ENCODE measurements at places on chromosomes 12 and 14.
A peak's percentile ranks its signal among the peaks of the same experiment; 100 is the strongest.

- peak; percentile 64 for DNase-seq
Measured at GRCh38 chr12:125185740-125186470, 120.7 kb downstream of the AACS start.

GRCh38 chr12:4261655-4262054 is 11.9 kb upstream of the CCND2 start:
- DNase-seq: no peak

- no peak for DNase-seq
Measured at GRCh38 chr14:102418169-102418852, 55.6 kb downstream of the TECPR2 start.

- DNase-seq: no peak
Measured at GRCh38 chr14:95101736-95102679, 55.3 kb downstream of the DICER1 start.

GRCh38 chr12:31817120-31817519 is 88.3 kb upstream of the AMN1 start:
- DNase-seq: no peak

DNA sequence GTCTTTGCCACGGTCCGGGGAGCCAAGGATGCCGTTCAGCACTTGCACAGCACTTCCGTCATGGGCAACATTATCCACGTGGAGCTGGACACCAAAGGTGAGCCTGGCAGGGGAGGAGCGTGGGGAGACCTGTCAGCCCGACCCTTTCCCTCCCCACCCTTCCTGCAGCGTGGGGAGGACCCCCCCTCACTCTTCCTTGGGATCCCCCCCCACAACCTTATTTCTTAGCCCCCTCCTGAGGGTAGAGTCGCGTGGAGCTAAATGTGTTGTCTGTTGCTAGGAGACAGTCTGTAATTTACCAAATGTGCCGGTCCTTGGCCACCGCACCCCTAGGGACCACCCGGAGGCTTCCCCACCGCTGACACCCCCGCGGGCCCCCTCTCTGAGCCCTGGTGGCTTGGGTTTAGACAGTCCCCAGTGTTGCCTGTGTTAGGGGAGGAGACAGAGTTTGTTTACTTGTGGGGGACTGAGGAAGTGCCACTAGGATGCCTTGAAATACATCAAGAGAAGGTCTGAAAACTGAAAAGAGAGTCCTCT is 2.3 kb downstream of the SETD1B start:
- DNase-seq: no peak

DNA sequence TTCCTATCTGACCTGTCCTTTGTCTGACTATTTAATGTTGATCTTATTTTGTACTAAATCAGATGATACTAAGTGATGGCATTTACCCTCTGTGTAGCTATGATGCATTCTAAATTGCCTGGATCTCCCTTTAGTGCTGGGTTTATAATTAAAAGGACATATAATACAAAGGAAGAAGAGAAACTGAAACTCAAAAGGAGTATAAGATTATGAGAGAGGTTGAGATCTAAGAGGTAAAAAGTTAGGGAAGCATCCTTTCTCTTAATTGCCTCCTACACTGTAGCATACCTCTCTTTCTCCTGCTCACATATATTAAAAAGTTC is 86.9 kb upstream of the MON2 start:
- no peak for DNase-seq

- peak; percentile 61 for DNase-seq
Measured at GRCh38 chr12:32522331-32523221, 123.2 kb downstream of the FGD4 start.

- DNase-seq: no peak
Measured at GRCh38 chr12:124510301-124510970, 57.0 kb downstream of the NCOR2 start.

DNA sequence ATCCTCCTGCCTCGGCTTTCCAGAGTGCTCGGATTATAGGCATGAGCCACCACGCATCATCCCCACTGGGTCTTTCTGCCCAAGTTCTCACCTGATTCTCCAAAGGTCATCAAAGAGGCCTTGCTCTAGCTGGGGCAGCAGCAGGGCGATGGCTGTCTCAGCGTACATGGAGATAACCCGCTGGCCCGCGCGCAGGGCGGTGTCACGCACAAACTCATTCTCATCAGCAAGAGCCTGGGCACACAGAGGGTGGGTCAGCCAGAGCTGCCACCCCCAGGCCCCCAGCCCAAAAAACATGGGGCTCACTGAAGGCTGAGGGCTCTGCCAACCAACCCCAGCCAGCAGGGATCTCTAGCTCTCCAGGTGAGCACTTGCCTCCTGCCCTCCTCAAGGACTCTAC is 27.7 kb upstream of the RAB35 start:
- no peak for DNase-seq

GRCh38 chr12:115129727-115130126 is 445.8 kb upstream of the TBX3 start:
- DNase-seq: no peak

- no peak for DNase-seq
Measured at GRCh38 chr12:120261951-120262851, 3.3 kb downstream of the PXN start.

GRCh38 chr12:92244036-92244435 is 98.4 kb upstream of the BTG1 start:
- DNase-seq: no peak

GRCh38 chr12:131959116-131959515 is 9.4 kb downstream of the EP400 start:
- DNase-seq: no peak

GRCh38 chr12:116529686-116530085 is 29.5 kb upstream of the MAP1LC3B2 start:
- DNase-seq: no peak

GRCh38 chr14:46344327-46344937 is 307.1 kb downstream of the RPL10L start:
- peak; percentile 44 for DNase-seq

DNA sequence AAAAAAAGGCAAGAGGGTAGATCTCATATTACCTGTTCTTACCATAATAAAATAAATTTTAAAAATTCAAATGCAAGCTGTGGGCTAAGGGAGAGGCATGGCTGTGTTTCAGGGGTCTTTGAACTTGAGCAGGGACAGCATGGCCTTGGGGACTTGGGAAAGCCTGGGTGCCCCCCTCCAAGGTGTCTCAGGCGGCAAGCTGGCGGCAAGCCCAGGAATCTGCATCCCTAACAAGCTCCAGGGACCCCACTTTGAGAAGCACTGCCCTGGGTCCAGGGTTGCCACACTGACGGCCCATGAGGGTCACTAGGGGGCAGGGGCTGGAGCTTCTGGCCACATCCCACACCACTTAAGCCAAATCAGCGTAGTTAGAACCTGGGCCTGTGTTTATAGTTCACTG is 193.8 kb downstream of the SLC15A4 start:
- DNase-seq: no peak

GRCh38 chr12:45575417-45575816 is 154.1 kb upstream of the ARID2 start:
- no peak for DNase-seq

GRCh38 chr14:60166142-60166541 is 944 bp upstream of the DHRS7 start:
- DNase-seq: no peak

GRCh38 chr12:32155041-32155440 is 48.4 kb downstream of the BICD1 start:
- no peak for DNase-seq

DNA sequence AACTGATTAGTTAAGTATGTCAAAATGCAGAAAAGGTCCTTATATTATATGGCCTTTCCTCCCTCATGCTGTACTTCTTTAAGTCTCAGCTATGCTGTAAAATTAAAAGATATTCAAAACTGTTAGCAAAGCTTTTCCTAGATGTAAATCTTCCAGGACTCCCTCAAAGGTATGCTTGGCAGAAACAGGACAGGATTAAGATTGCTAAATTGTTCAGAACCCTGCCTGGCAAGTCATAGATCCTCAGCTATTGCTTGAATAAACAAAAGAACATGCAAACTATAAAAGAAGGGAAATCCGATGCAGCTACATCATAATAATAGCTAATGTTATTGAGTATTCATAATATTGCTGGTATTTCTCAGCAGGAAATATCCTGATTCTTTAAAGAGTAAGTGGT is 322.6 kb downstream of the CCDC91 start:
- DNase-seq: no peak

- no peak for DNase-seq
Measured at GRCh38 chr14:88296351-88296750, 26.7 kb downstream of the KCNK10 start.

GRCh38 chr12:49952391-49953055 is 2.0 kb downstream of the AQP2 start:
- DNase-seq: no peak

- DNase-seq: no peak
Measured at GRCh38 chr12:6384499-6385436, 806 bp downstream of the LTBR start.

DNA sequence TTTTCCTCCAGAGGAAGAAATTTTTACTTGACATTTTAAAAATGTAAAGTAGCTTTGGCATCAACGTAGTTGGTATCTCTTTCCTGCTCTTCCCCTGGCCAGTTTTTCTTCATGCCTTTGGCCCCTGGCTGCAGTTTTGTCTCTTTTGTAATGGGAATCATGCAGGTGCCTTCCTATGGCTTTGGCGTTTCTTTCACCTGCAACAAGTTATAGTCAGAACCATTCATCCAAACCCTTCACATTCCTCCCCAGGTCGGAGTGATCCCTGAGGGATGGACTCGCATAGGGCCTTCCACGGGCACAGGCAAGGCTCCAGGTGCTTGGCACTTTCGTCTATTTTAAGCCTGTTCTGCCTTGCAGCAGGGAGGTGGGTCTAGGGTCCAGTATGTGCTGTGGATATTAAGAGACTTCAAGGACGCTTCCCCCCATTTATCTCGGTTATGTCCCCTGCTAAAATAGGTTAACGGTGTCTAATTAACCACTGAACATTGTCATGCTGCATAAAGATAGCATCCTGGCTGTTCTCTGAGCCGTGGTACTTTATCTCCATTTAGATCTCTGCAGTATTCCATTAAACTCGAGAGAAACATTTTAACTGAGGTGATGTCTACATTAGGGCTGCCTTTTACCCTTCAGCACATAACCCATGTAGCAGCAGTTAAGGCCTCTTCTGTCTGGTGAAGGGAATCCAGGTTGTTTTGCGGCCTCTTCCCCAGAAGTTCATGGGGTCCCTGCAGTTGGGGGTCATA is 66.3 kb downstream of the IFT43 start:
- no peak for DNase-seq

- DNase-seq: no peak
Measured at GRCh38 chr12:122097927-122098756, 19.6 kb downstream of the MLXIP start.

GRCh38 chr14:60878121-60878520 is 102.8 kb downstream of the TRMT5 start:
- no peak for DNase-seq

DNA sequence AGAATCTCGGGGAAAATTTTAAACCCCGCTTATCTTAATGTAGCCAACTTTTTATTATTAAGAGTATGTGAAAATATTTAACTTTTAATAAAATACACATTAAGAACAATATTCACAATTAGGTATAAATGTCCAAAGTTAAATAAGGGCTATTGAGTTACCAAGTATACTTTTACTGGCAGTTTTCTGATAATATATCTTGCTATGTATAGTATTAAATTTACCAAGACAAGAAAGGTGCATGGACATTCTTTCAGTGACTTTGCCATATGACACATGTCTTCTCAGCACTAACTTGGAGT is 115.4 kb downstream of the MON2 start:
- DNase-seq: no peak

- DNase-seq: no peak
Measured at GRCh38 chr12:20024194-20024593, 344.1 kb upstream of the PDE3A start.

DNA sequence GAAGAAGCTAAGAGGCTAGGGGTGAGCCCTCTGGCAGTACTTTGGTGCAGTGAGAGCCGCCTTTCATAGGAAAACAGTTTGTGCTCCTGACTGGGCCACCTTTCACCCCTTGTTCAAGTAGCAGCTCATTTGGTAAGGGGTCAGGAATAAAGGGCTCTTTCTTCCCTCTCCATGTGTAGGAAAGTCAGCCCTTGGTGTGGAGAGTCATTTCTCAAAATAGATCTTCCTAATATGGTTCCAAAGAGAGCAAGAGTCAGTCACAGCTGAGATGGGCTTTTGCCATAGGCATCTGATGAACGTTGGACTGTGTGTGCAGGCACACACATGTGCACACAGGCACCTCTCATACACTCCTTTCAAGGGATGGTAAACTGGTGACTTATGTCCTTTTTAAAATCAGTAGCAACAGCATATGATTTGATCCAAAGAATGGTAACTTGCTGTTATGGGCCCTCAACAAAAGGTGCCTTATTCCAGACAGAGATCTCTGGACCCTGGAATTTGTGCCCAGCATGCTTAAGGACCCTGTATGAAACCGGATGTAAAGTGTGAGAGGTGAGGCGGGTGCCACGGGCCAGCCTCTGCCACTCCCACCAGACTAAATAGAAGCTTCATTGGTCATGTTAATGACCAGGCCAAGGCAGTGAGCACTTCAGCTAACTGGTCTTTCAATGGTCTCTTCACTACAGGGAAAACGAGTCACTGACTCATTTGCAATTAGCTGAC is 16.7 kb upstream of the RIC8B start:
- no peak for DNase-seq

GRCh38 chr12:105289114-105289904 is 41.2 kb upstream of the C12orf75 start:
- DNase-seq: no peak

DNA sequence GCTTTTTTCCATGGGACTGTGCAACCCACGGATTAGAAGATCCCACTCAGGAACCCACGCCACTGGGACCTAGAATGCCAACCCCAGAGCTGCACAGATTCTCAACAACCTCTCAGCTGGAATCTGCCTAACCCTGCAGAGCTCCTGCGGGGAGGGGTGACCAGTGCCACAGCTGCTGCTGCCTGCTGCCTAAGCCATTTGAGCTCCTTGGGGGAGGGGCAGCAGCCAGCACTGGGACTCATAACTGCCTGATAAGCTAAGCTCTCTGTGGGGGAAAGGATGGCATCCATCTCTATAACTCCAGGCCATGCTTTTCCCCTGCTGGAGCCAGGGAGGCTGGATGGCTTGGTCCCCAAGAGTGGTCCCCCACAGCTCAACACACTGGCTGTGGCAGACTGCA is 182.8 kb downstream of the SLC5A8 start:
- no peak for DNase-seq

GRCh38 chr12:62763861-62764645 is 170.9 kb downstream of the PPM1H start:
- no peak for DNase-seq

- no peak for DNase-seq
Measured at GRCh38 chr12:38772437-38772836, 133.0 kb downstream of the CPNE8 start.

DNA sequence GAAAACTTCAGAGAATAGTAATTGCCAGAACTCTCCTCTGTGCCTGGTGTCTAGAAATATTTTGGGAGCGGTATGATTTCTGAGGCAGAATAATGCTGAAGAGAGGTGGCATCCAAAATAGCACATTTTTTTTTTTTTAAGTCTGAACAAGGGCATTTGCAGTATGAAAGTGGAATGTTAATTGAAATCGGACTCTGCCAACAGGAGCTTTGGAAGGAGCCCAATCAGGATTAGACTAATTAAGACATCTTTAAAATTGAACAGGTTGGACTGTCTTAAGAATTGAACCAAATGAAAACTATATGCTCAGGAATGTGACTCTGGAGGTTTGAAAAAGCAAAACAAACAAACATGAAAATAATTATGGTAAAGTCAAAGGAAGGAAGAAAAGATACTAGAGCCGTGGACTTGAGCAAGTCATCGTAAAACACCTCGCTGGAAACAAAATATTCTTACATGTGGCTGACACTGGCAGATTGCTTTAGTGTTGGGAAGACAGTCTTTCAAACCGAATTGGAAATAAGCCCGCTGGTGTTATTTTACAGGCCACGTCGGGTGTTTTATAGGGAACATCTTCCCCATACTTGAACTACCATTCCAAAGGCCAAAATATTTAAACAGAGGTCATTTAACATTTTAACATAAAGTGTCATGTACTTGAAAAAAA is 436.3 kb downstream of the VRK1 start:
- DNase-seq: no peak

GRCh38 chr12:121532503-121533393 is 48.1 kb downstream of the KDM2B start:
- DNase-seq: no peak

Measured in MM.1S (cell line).